ENCODE measurements at places on chromosomes 2 and 18. TPM values are rescaled to one million over a fixed set of nuclear protein-coding genes. Genes with fewer than 3 reads are reported as not detected.

Gene C2orf66
- not detected for total RNA-seq

DNA sequence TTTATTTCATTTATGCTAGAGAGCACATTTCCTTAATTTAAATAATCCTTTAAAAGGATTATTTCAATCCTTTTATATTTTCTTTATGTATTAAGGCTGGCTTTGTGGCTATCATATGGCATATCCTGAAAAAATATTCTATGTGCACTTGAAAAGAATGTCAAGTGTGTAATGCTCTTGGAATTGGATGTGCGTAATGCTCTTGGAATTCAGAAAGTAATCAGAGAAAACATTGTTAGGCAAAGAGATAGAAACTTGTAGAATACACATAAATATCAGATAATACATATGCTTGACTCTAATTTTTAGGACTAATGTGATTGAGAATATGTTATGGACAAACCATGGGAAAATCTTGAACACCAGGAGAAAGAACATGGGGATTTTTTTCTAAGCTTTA, 197.5 kb upstream of the COL3A1 start:
- no peak for DNase-seq

Gene C2orf15
- total RNA-seq = 4.5 TPM

DNA sequence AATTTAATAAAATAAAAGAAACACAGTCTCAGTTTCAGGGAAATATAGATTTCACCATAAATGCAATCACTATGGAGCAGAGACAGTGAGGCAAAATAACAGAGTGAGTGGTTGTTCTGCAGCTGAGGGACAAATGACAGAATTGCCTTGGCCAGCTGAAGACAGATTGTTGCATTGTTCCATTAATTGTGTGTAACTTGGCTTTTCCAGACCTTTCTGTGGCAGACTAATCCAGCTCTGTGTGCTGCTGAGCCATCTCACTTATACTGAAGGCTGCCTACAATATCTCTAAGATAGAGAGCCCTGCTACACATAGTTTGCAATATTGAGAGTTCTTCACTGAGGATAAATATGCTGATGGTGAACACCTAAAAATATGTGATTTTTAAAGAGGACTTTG, 11.5 kb downstream of the LRRTM1 start:
- DNase-seq = no peak

DNA sequence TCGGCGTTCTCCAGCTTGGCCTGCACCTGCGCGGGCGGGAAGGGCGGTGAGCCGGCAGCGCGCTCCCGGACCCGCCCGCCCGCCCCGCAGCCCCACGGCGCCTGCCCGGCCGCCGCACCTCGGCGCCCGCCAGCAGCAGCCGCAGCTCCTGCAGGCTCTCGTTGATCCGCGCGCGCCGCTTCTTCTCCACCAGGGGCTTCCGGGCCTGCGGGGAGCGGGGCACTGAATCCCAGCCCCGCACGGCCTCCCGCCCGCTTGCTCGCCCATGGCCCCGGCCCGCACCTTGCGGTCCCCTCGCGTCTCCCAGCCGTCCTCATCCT, 335 bp downstream of the HES6 start:
- DNase-seq = no peak

- no peak for DNase-seq
Measured at GRCh38 chr2:232877940-232878511, 8.0 kb downstream of the SNORC start.

Data from frontal cortex (tissue), 4 donors.